RCC 7860 (cell line): ENCODE measurements at places on chromosomes 1 and 21.

- DNase-seq: no peak
Observed at GRCh38 chr1:183417772-183418491, at the start of gene NMNAT2. TSS of gene NMNAT2 (minus strand) at chr1:183418380. CDS start at chr1:183418267, 113 bp downstream.

DNA sequence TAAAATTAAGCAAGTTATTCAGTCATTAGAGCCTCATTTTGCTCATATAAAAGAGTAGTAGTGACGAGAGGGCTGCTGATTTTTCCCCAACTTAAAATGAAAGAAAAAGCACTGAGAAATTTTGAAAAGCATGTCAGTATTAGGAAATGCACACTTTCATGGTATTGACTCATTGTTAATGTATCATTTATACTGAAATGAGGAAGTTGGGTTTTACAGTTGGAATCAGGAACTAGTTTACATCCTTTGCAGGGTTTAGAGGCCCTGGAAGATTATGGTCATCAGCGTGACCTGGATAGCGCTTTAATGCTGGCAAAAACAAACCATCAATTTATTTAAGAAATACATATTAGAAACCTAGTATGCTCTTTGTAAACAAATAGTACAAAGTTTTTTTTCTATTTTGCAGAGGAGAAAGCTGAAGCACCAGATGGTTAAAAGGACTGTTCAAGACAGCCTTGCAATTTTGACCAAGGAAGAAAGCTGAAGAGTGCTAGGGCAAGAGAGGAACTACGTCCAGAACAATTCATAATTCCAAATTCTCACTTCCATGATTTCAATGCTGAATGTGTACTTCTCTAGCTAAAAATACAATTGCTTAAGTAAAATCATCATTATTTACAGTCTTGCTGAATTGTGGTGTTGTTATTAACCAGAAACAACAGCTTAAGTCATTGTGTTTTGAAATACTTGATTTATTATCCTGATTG is 94.8 kb upstream of the SGIP1 start:
- no peak for DNase-seq

DNA sequence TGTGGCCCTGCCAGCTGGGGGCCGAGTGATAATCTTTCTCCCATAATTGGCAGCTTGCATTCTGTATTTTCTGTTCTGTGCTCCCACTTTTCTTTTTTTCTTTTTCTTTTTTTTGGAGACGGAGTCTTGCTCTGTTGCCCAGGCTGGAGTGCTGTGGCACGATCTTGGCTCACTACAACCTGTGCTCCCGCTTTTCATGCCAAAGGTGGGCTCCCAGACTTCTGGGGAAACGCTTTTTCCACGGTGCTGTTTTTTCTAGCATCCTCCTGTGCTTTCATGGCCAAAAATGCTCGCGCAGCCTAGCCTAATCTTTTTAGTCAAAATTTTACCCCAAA is 585 bp upstream of the AHCTF1 start:
- DNase-seq: no peak

DNA sequence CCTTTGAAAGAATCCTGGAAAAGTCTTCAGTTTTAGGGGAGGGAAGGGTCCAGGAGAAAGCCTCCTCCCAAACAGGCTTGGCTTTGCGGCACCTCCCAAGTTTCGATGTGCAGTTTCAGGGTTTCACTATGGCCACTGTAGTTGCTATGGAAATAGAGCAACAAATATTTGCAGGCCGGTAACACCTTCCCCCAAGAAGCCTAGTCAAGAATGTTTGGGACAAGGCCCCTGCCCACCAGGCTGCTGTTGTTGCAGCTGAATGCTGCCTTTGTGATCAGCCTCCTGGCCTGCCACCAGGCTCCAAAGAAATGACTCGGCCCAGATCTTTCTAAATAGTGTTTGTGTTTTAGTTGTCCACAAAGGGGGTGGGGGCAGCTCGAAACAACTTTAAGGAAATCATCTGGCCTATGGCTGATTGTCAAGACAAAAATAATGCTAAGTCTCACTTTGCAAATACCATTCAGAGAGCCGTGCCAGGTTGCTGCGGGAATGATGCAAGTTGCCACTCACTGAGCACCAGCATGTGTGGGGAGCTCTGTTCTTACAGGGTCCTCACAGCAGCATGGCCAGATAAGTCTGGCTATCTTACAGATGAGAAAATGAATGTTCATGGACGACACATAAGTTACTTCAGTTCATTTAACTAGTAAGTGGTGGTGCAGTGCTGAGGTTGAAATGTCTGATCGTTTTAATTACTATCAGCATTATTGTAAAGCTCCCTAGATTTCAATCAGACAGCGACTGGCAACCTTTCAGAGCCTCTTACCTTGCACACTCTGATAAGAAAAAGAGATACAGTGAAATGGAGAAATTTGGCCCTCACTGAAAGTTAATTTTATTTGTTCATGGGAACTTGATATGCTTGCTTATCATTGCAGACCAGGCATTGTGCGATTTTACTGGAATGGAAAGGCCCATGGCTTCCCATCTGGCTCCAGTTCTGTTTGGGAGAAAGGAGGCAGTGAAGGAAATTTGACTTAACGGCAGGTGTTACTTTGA is 91.2 kb upstream of the JUN start:
- DNase-seq: no peak

DNA sequence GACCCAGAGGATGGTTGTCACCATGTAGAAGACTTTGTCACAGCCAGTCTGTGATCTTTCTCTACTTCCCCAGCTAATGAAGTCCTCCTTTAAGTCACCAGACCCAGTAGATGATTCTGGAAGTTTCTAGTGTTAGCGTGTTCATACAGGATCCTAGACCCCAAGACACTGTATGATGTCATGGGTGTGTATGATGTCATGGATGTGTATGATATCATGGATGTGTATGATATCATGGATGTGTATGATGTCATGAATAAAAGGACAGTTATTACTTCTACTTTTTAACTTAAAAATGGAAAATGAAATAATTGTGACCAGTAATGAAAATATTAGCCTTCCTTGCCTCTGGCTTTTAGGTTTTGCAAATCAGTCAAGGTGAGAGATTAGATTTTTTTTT is 260.0 kb downstream of the FMN2 start:
- no peak for DNase-seq

GRCh38 chr1:8133657-8134430 is 107.7 kb upstream of the ERRFI1 start:
- DNase-seq: peak; percentile 70

- no peak for DNase-seq
Observed at GRCh38 chr1:109910963-109911798, 532 bp downstream of the CSF1 start.

DNA sequence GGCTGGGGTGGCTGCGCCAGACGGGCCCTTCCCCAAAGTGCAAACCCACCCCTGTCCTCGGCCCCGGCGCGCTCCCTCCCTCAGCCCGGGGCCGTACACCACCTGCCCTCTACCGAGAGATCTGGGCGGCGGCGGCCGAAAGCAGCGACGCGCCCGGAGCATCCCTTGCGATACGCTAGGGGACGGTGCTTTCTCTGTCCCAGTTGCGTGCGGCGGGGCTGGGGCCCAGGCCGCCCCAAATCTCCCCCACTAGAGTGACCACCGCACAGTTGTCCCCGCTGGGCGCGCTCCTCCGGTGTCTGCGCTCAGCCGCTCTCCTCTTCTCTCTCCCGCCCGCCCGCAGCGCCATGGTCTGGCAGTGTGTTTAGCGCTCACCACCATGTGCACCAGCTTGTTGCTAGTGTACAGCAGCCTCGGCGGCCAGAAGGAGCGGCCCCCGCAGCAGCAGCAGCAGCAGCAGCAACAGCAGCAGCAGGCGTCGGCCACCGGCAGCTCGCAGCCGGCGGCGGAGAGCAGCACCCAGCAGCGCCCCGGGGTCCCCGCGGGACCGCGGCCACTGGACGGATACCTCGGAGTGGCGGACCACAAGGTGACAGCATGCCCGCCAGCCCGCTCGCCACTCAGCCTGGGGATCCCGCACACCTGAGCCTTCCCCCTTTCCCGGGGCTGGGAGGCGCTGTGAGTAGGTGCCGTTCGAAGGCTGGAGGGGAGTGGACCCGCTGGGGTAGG is 1.0 kb downstream of the ST6GALNAC5 start:
- DNase-seq: no peak

DNA sequence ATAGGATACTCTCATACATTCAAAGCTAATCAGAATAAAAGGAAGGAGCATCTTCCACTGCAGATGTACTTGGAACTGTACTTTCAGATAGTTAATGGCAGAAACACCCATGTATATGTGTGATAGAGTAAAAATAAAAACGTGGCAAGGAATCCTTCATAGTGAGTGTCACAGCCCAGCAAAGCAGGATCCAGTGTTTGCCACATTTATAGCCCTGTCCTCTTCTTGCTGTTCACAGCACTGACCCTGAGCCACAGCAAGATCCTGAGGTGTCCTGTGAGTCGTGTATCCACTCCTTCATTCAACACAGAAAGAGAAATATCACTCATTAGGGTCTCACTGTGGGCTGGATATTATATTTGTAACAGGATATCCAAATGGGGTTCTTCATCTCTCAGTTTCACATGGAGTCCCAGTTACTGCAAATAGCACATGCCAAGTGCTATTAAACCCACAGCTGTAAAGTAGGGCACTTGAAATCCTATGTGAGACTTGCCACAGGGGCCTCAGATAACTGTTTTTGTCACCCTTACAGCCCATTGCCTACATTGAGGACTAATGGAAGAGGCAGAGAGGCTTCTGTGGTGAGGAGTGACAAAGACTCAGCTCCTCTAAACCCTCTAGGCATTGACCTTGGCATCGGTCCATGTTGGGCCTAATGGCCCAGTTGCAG is 41.3 kb downstream of the CYP2J2 start:
- no peak for DNase-seq

DNA sequence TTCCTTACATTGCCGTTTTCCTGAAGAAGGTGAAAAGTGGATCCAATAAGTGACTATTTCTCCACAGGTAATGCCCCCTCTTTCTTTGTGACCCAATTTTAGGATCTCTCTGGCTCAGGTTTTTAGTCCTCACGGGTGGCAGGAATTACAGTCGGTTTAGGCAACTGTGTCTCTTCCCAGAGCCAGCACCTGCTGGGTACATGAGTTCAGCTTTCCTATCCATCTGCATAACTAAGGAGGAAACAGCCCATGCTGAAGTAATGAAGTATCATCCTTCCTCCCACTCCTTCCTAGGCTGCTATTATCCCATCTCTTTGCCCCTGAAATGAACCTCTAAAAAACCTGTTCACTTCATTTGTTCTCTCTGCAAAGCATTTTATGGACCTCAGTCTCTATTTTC is 544.6 kb downstream of the NEGR1 start:
- DNase-seq: no peak

GRCh38 chr1:14112613-14113012 is 412.6 kb downstream of the PRDM2 start:
- DNase-seq: no peak

GRCh38 chr1:171090604-171091003 is at the start of gene FMO3:
TSS of gene FMO3 (plus strand) at chr1:171090905. CDS start at chr1:171092659, 1,754 bp downstream.
- no peak for DNase-seq

- no peak for DNase-seq
Observed at GRCh38 chr21:18178509-18178908, 66.1 kb upstream of the CHODL start.

DNA sequence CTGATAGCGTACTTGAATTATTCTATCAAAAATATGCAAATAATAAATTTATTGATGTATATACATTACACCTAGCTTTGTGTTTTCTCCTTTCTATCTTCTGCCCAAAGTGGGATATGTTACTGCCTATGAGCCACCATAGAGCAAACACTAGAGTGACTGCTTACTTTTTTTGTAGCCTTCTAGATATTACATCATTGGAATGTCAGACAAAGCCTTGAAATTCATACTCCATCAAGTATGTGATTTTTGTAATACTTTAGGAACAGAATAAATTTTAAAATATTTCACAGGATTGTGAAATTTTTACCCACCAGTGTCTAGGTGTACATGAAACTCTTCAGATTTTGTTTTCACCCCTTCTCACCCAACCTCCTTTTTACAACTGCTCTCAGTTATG is 787.6 kb downstream of the USP25 start:
- DNase-seq: no peak

DNA sequence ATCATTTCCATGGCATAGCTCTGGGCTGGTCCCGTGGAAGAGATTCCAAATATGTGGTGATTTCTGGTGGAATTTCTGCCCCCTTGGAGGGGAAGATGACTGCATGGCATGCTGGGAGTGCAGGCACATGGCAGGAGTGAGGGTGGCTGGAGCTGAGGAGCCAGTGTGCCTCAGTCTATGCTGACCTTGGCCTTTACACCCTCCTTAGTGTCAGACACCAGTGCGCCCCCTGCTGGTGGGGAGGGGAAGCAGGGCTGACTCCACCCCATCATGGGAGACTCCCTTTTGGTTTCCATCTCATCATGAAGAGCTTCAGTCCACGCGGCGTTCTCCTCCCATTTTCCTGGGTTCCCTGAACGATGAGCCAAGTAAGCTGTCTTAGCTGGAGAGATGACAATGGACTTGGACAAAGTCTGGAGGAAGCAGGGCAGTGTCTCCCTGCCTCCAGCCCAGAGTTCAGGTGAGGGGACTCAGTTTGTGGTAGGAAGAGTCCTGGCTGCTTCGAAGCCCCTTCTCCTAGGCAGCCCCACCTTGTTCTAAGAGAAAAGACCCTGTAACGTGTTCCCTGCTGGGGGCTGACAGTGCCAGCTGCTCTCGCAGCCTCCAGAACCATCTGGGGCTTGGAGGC is 10.3 kb downstream of the ALX3 start:
- DNase-seq: peak; percentile 17

- DNase-seq: peak; percentile 7
Observed at GRCh38 chr1:57248830-57249229, 175.0 kb downstream of the DAB1 start.

- no peak for DNase-seq
Observed at GRCh38 chr21:31397939-31398338, 53.9 kb upstream of the TIAM1 start.

GRCh38 chr1:38273196-38273804 is 226.7 kb upstream of the POU3F1 start:
- no peak for DNase-seq

- DNase-seq: no peak
Observed at GRCh38 chr1:37755951-37756560, 8.9 kb downstream of the EPHA10 start.

DNA sequence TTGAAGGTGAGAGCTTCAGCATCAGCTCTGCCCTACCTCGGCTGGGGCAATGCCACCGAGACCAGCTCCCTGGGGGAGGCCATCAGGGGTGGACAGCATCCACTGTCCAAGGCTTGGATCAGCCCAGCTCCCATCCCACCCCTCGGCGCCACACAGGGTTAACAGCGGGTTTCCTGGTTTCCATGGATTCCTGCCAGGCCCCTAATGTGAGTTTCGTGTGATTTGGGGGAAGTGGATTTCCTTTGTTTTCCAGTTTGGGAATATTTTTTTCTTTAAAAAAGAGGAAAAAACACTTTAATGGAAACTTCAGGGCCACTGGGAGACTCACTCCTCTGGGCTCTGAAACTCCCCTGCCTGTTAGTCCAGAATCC is 34.3 kb downstream of the CASZ1 start:
- DNase-seq: no peak

DNA sequence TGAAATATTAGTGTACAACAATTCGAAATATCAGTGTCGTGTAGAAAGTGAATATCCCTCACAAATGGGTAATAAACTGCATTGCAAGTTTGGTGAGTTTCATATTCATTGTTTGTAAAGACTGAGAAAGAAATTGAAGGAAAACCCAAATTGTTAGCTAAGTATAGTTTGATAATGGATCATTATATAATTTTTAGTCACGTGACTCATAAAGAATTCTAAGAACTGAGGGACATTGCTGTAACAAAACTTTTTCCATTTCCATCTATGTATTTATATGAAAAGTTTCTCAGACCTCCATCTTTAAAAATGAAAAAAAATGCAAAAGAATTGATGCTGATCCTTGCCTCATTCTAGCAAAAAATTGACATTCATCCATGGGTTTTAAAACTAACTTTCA is 36.0 kb upstream of the SGIP1 start:
- DNase-seq: no peak

- no peak for DNase-seq
Observed at GRCh38 chr1:109243221-109243620, 6.1 kb upstream of the CELSR2 start.

- no peak for DNase-seq
Observed at GRCh38 chr1:94063379-94063778, 57.6 kb downstream of the ABCA4 start.
